ENCODE measurements at places on chromosomes 5 and 9. TPM values are rescaled to one million over a fixed set of nuclear protein-coding genes. Genes with fewer than 3 reads are reported as not detected.

DNA sequence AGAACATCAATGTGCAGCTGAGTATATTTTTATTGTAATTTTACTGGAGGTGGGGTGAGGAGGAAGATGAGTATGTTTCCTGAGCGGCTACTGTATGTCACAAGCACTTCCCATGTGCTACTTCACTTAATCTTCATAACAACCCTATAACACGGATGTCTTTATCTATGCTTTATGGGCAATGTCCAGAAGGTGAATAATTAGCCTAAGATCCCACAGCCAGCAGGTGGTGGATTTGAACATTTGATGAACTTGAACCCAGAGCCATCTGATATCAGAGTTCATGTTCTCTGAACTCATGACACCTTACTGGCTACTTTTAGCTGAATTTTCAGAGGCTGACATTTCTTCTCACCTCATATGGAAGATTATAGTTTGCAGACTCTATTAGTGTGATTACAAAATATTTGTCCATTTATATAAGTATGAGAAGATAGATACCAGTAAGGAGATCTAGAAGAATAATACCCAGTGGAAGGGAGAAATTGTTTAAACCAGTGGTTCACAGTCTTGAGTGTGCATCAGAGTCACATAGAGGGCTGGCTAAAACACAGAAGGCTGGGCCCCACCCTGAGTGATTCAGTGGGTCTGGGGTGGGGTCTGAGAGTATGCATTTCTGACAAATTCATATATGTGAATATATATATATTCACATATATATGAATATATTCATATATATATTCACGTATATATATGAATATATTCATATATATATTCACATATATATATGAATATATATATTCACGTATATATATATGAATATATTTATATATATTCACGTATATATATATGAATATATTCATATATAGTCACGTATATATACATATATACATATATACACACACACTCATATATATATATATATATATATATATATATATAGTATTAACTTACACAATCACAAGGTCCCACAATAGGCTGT lies 164.4 kb upstream of the NR3C1 start:
- H3K4me1 ChIP-seq = no peaks in the 10 kb centered on the region
- H3K27me3 ChIP-seq = peaks cover 2% of the 10 kb centered on the region
- no peaks in the 10 kb centered on the region for H3K36me3 ChIP-seq
- DNase-seq = no peak
- no peak overlapping the region for H3K27ac ChIP-seq

GRCh38 chr5:72134226-72134899 lies 27.1 kb downstream of the MAP1B start:
- H3K36me3 ChIP-seq = no peaks in the 10 kb centered on the region
- H3K27ac ChIP-seq = no peak overlapping the region
- peaks cover 43% of the 10 kb centered on the region for H3K27me3 ChIP-seq
- no peak overlapping the region for H3K4me3 ChIP-seq

DNA sequence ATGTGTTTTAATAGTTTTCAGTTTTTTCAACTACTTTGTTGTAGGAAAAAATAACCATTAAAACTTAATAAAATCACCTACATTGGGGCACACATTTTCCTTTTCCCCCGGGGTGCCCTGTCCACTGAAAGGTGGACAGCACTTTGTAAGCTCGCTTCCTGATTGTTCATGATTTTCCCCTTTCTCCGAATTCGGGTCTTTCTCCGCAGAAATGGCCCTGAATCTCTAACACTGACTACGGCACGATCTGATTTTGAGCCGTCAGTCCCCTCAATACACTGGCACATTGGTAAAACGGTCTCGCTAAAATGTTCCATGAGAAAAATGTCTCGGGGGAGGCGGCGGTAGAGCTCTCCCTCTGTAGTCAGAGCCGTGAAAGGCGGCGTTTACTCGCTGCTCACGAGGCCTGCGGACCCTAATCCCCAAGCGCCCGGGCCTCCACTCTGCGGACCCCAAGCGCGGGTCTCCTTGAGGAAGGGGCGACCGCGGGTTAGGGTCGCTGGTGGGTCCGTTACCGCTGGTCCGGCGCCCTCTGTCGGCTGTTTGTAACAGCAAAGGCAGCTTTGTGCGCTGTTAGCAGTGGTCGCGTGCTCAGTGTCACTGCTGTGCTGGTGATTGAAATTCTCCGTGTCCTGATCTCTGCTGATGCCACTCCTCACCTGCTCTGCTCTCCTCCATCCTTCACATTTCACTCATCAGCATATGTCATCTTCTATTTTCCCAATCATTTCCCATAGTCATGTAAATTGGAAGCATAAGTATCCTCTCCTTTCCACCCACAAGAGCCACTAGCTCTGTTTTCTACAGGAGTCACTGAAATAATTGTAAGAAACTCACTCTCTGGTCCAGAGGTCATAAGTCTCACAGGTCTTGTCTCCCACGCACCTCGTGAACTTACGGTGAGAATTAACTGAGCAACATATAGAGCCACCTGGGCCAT lies 10.8 kb upstream of the IFNA2 start:
- peaks cover 74% of the 10 kb centered on the region for H3K27me3 ChIP-seq
- H3K36me3 ChIP-seq = no peaks in the 10 kb centered on the region
- peak overlapping the region; percentile 45 for H3K4me3 ChIP-seq
- H3K27ac ChIP-seq = no peak overlapping the region
- H3K4me1 ChIP-seq = peaks cover 4% of the 10 kb centered on the region
- DNase-seq = peak; percentile 86

- no peak overlapping the region for H3K27ac ChIP-seq
- DNase-seq = peak; percentile 54
- H3K4me3 ChIP-seq = no peak overlapping the region
These were observed 11.7 kb upstream of the GADD45G start for GRCh38 chr9:89592963-89593726.

DNA sequence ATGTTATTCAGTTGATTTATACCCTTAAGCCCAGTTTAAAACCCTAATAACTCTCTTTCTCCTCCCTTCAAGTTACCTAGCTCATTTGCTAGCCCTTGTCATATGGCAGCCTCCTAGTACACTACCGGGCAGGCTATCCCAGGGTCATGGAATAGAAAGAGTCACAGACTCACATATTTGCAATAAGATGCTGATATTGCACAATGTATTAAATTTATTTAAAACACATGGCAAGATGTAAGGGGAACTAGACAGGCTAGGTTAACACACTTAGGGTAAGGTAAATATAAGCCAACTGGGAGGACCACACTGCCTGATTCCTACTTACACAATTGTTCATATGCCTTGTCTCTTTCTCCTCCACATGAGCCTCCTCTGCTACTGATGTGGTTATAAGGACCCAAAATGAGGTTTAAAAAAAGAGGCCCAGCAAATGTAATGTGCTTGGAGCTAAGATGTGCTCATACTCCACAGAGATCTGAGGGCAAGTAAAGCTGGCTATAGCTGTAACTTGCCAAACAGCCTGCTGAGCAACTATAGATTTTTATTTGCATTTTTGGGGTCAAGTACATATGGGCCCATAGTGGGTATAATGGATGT lies 130.0 kb downstream of the ENC1 start:
- no peaks in the 10 kb centered on the region for H3K36me3 ChIP-seq
- peaks cover 2% of the 10 kb centered on the region for H3K27me3 ChIP-seq

ZNF618 gene
- total RNA-seq = 0.19 TPM

ENTREP1 gene
- not detected for total RNA-seq
